Suprapubic skin (tissue), 4 donors: ENCODE measurements at places on chromosomes 7 and 10. TPM values are rescaled to one million over a fixed set of nuclear protein-coding genes. Genes with fewer than 3 reads are reported as not detected.

DNA sequence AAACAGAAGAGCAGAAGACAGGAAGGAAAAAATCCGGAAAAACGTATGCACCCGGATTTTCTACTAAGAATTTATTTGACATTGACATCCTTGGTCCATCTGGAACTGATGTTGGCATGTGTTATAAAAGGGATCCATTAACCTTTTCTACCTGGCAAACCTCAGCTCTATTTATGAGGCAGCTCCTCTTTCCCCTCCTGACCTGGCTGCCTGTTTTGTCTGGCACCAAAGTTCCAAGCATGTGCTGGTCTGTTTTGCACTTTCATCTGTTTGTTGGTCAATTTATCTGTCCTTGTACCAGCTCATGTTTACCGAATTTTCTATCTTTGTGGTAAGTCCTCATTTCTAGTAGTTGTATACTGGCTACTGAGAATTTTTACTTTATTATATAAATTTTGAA lies 258.0 kb downstream of the TNS3 start:
- DNase-seq = no peak
- no peak overlapping the region for H3K27ac ChIP-seq
- no peak overlapping the region for H3K4me3 ChIP-seq
- H3K36me3 ChIP-seq = no peaks in the 10 kb centered on the region

Gene ANKRD1
- 0.30 TPM for total RNA-seq

GRCh38 chr7:127845522-127846214 lies 185.6 kb downstream of the LRRC4 start:
- H3K4me1 ChIP-seq = peaks cover 6% of the 10 kb centered on the region
- no peak overlapping the region for H3K27ac ChIP-seq
- DNase-seq = no peak
- no peaks in the 10 kb centered on the region for H3K27me3 ChIP-seq
- no peaks in the 10 kb centered on the region for H3K36me3 ChIP-seq

Gene ANK3
- total RNA-seq = 97.8 TPM

GRCh38 chr10:21638681-21639080 lies 104.6 kb downstream of the MLLT10 start:
- H3K4me1 ChIP-seq = peaks cover 4% of the 10 kb centered on the region
- H3K27ac ChIP-seq = no peak overlapping the region
- DNase-seq = no peak
- H3K4me3 ChIP-seq = no peak overlapping the region
- peaks cover 3% of the 10 kb centered on the region for H3K36me3 ChIP-seq

- no peaks in the 10 kb centered on the region for H3K27me3 ChIP-seq
- H3K4me3 ChIP-seq = no peak overlapping the region
- H3K36me3 ChIP-seq = no peaks in the 10 kb centered on the region
- DNase-seq = no peak
- H3K27ac ChIP-seq = no peak overlapping the region
These were observed 54.8 kb downstream of the GPR141 start for GRCh38 chr7:37738321-37738720.

Gene NPC1L1
- total RNA-seq = not detected

GRCh38 chr10:89151857-89152256 lies 55.3 kb downstream of the CH25H start:
- H3K4me3 ChIP-seq = no peak overlapping the region
- H3K27ac ChIP-seq = no peak overlapping the region
- H3K4me1 ChIP-seq = no peaks in the 10 kb centered on the region
- no peaks in the 10 kb centered on the region for H3K36me3 ChIP-seq

GRCh38 chr7:106562711-106563366 lies 98.1 kb downstream of the CCDC71L start:
- no peak for DNase-seq
- no peaks in the 10 kb centered on the region for H3K36me3 ChIP-seq
- no peak overlapping the region for H3K4me3 ChIP-seq
- no peaks in the 10 kb centered on the region for H3K27me3 ChIP-seq
- H3K4me1 ChIP-seq = peaks cover 3% of the 10 kb centered on the region
- H3K27ac ChIP-seq = no peak overlapping the region

Gene CALML5
- 3,135 TPM for total RNA-seq

Gene PHKG1
- total RNA-seq = 1.5 TPM

Gene CACNB2
- 13.8 TPM for total RNA-seq

GRCh38 chr7:44634187-44634838 lies 27.9 kb downstream of the OGDH start:
- no peak for DNase-seq
- peak overlapping the region; percentile 86 for H3K27ac ChIP-seq
- no peak overlapping the region for H3K4me3 ChIP-seq
- peaks cover 74% of the 10 kb centered on the region for H3K4me1 ChIP-seq
- H3K27me3 ChIP-seq = no peaks in the 10 kb centered on the region

GRCh38 chr7:129853661-129854268 lies 99.0 kb downstream of the UBE2H start:
- no peak for DNase-seq
- peak overlapping the region; percentile 1 for H3K27ac ChIP-seq
- H3K27me3 ChIP-seq = no peaks in the 10 kb centered on the region
- peaks cover 50% of the 10 kb centered on the region for H3K4me1 ChIP-seq
- no peak overlapping the region for H3K4me3 ChIP-seq

DNA sequence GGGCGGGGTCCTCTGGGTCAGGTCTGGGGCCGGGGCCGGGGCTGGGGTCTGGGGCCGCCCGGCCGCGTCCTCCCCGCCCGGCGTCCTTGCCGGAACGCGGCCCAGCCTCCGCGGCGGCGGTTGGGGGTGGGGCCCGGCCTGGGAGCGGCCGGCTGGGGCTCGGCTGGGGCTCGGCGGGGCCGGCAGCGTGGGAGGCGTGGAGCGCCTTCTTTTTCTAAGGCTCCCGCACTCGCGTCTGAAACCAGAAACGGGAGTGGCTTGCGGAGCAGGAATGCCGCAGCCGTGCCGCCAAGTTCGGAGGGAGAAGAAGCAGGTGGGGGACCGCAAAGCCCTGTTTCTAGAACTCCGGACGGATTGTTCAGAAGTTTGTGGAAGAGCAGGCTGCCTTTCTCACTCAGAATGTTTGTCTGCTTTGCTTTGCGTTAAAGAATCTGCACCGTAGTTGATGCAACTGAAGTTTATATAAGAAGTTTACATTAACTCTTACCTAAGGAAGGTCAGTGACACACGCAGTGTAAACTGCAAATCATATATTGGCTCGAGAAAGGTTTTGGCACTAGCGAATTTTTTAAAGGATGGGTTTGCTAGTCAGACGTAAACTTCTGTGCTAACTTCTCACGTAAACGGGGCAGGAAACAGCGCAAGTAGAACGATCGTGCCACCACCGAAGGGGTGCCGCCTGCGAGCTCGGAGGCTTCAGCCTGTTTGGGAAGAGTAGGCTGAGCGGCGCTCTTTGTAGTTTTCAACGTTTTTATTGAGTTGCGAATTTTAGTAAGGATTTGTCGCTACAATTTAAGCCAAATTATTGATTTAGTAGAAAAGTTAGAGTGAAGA lies 729 bp downstream of the DNAJB6 start:
- no peaks in the 10 kb centered on the region for H3K27me3 ChIP-seq
- peak overlapping the region; percentile 99 for H3K27ac ChIP-seq
- H3K4me3 ChIP-seq = peak overlapping the region; percentile 72
- DNase-seq = peak; percentile 82
- H3K36me3 ChIP-seq = no peaks in the 10 kb centered on the region

GRCh38 chr7:4712281-4713182 lies 30.4 kb downstream of the FOXK1 start:
- DNase-seq = no peak
- peaks cover 59% of the 10 kb centered on the region for H3K4me1 ChIP-seq
- H3K36me3 ChIP-seq = peaks cover 4% of the 10 kb centered on the region
- H3K4me3 ChIP-seq = no peak overlapping the region
- H3K27ac ChIP-seq = peak overlapping the region; percentile 67

GRCh38 chr10:31977440-31978155 lies 49.0 kb upstream of the ARHGAP12 start:
- no peak overlapping the region for H3K27ac ChIP-seq
- H3K4me3 ChIP-seq = no peak overlapping the region
- no peak for DNase-seq
- H3K27me3 ChIP-seq = no peaks in the 10 kb centered on the region
- peaks cover 5% of the 10 kb centered on the region for H3K4me1 ChIP-seq

DNA sequence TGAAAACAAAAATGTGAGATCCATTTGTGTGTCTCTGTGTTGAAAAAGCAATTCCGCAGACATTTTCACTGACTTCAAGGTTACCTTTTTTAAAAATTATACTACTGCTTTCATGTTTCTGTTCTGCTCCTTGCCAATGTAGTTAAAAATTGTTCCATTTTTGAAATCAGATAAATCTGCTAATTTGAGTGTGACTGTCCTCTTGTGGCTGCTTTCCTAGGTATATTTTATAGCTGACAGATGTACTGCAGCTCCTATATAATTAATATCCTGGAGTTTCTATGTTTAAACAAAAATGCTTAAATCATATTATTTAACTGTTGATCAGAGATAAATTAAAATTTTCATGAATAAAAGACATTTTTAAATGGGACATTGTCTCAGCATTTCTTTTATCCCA lies 177.6 kb upstream of the LRRTM3 start:
- no peaks in the 10 kb centered on the region for H3K36me3 ChIP-seq
- H3K27me3 ChIP-seq = no peaks in the 10 kb centered on the region
- no peak overlapping the region for H3K4me3 ChIP-seq
- no peaks in the 10 kb centered on the region for H3K4me1 ChIP-seq
- DNase-seq = no peak

DNA sequence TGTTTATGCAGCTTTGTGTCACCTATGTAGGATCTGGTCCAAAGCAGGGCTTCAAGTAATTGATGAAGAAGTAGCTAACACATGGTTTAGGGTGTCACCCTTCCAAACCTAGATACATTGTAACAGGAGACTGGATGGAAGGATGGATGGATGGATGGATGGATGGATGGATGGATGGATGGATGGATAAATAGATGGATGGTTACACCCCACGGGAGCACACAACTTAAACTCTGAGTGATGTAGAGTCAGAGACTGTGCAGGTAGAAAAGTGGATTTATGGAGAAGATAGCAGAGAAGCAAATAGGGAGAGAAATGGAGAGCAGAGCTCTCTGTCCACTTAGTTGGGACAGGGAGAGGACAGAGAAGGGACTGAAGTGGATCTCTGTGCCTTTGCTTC lies 78.4 kb downstream of the NHLRC2 start:
- H3K4me1 ChIP-seq = no peaks in the 10 kb centered on the region
- H3K36me3 ChIP-seq = no peaks in the 10 kb centered on the region
- no peaks in the 10 kb centered on the region for H3K27me3 ChIP-seq
- no peak overlapping the region for H3K4me3 ChIP-seq

Gene LEP
- total RNA-seq = 0.76 TPM

GRCh38 chr7:126228356-126229061 lies 1024.2 kb downstream of the GRM8 start:
- no peak overlapping the region for H3K27ac ChIP-seq
- H3K36me3 ChIP-seq = no peaks in the 10 kb centered on the region
- H3K4me3 ChIP-seq = no peak overlapping the region
- no peak for DNase-seq

GRCh38 chr7:922334-923107 lies 32.0 kb downstream of the ADAP1 start:
- peak overlapping the region; percentile 5 for H3K4me3 ChIP-seq
- H3K27me3 ChIP-seq = peaks cover 11% of the 10 kb centered on the region
- H3K27ac ChIP-seq = no peak overlapping the region
- peaks cover 23% of the 10 kb centered on the region for H3K4me1 ChIP-seq
- peak; percentile 72 for DNase-seq

- H3K4me1 ChIP-seq = peaks cover 12% of the 10 kb centered on the region
- no peak overlapping the region for H3K4me3 ChIP-seq
- DNase-seq = no peak
These were observed 65.5 kb downstream of the ASB13 start for GRCh38 chr10:5600908-5601307.

Gene PTF1A
- total RNA-seq = not detected

GRCh38 chr10:128734161-128734560 lies 607.9 kb upstream of the MKI67 start:
- H3K27me3 ChIP-seq = no peaks in the 10 kb centered on the region
- H3K36me3 ChIP-seq = no peaks in the 10 kb centered on the region
- no peak overlapping the region for H3K4me3 ChIP-seq
- no peak for DNase-seq
- H3K4me1 ChIP-seq = peaks cover 6% of the 10 kb centered on the region
- no peak overlapping the region for H3K27ac ChIP-seq

Gene VIPR2
- not detected for total RNA-seq

DNA sequence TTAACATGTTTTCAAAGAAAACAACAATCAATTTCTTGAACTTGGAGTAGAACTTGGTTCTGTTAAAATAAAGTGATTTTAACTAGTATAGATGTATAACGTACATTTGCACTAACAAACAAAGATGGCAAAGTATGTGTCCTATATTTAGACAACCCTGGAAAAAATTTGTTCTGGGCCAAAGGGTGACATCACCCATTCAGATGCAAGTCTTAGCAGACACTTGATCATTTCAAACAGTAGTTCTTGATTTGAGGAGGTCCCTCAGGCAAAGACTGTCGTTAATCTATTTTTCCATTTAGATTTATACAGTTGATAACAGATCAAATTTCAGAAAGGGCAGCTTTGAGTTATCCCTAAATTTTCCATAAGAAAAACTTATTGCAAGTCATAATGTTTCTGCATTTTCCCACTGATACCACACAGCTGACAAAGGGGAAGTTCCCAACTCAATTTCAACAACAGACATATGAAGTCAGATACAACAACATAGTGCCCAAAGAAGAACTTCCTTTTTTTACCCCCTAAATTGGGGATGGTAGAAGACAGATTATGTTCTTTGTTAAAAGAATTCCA lies 5.2 kb downstream of the NMT2 start:
- DNase-seq = no peak
- H3K4me1 ChIP-seq = peaks cover 26% of the 10 kb centered on the region
- H3K36me3 ChIP-seq = no peaks in the 10 kb centered on the region
- H3K4me3 ChIP-seq = no peak overlapping the region
- no peaks in the 10 kb centered on the region for H3K27me3 ChIP-seq

DNA sequence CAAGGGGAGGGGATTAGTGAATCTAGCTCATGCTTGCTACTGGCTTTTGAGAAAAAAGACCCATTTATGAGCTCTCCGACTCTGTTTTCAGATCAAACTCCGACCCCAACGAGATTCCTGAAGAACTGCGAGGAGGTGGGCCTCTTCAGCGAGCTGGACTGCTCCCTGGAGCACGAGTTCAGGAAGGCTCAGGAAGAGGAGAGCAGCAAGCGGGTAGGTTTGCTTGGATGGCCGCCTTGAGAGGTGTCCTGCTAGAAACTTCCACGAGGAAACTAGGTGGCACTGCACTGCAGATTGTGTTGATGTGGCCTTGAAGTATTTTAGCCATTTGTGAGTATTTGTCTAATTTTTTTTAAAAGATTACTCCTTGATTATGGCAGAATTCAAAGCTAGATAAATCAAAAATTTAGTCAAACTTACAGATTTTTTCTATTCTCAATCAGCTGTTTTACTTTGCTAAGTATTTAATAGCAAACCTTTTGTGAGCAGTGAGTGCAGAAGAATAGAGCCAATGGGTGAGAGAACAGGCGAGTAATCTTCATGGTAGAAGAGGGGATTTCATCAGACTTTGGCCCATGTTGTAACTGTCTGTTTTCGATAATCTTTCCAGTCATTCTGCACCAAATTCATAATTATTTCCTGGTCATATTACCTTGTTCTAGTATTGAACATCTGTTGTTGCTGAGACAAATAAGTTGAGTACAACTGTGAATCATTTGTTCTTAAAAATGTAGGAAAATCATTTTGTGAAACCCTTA lies 95.4 kb downstream of the CREB5 start:
- no peaks in the 10 kb centered on the region for H3K36me3 ChIP-seq
- no peak overlapping the region for H3K27ac ChIP-seq
- DNase-seq = no peak

GRCh38 chr7:157395206-157395605 lies 58.4 kb downstream of the DNAJB6 start:
- H3K4me1 ChIP-seq = peaks cover 21% of the 10 kb centered on the region
- no peak overlapping the region for H3K27ac ChIP-seq
- H3K27me3 ChIP-seq = no peaks in the 10 kb centered on the region
- no peak overlapping the region for H3K4me3 ChIP-seq

Gene SYT15
- 2.9 TPM for total RNA-seq
